ENCODE measurements at places on chromosomes 12 and 14.

- no peak for DNase-seq
Observed at GRCh38 chr14:65469903-65470302, 57.4 kb downstream of the FUT8 start.

DNA sequence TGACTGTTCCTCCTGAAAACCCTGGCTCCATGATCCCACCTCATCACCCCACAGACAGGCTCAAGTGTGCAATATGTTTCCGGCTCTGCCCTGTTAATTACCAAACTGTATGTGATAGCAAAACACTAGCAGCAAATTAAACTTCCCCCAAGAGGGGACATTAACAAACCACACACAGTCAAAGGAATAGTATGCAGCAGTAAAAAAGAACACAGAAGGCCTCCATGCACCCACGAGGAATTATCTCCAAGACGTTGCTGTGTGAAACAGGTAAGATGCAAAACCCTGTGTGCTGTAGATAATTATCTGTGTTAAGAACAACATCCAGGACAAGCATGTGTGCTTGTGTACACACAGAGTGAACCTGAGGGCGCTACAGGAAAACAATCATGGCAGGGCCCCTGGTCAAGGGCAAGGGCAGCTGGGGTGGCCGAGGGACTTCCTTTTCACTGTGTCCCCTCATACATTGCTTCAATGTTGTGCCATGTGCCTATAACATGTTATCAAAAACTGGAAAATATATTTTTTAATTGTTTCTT, 35.8 kb downstream of the ITPK1 start:
- no peak for DNase-seq

DNA sequence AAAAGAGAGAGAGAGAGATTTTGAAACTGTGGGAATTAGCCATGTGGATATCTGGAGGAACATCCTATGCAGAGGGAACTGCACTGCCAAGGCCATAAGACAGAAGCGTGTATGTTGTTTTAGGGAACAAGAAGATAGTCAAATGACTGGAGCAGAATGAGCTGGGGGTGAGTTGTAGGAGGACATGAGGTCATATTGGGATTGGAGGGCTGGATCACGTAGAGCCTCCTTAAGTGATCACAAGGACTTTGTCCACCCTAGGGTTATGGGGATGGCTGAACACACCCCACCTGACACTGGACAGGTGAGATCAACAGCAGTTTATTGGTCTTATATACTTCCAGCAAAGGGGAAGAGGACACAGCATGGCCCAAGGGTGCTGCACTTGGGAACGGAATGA, 8.2 kb upstream of the CGRRF1 start:
- no peak for DNase-seq

GRCh38 chr14:49484180-49484579, 102.0 kb downstream of the RPS29 start:
- DNase-seq, result no peak

DNA sequence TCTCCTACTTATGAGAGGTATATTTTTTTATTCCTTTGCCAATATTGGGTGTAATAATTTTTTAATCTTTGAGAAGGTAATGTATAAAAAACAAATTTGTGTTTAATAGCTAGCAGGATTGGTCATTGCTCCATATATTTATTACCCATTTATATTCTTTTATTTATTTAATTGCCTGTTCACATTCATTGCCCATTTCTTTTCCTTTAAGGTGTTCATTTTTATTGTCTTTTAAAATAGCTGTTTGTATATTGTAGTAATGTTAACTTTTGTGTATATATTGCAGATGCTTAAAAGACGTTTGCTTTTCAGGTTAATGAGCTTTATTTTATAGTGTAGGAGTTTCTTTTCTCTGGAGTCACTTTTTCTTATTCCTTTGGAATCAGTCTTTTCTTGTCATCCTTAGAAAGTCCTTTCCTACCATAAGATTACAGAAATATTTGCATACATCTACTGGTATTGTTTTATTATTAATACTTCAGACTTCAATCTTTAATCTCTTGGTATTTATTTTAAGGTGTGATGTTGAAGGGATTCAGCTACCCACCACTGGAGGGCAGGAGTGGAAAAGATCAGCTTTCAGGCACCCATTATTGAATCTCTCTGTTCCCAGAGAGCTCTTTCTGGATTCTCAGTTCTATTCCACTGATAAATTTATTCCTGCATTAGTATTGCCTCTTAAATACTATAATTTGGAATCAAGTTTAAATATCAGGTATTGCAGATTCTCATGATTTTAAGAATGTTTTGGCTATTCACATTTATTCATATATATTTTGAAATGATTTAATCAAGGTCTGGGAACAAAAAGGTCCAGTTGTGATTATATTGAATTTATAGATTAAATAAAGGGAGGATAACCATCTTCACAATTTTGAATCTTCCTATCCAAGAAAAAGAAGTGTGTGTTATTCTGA, 17.3 kb downstream of the PPM1A start:
- no peak for DNase-seq

- no peak for DNase-seq
Observed at GRCh38 chr14:80850197-80850814, 91.2 kb downstream of the CEP128 start.

- no peak for DNase-seq
Observed at GRCh38 chr14:58844544-58844943, 206.8 kb downstream of the DACT1 start.

DNA sequence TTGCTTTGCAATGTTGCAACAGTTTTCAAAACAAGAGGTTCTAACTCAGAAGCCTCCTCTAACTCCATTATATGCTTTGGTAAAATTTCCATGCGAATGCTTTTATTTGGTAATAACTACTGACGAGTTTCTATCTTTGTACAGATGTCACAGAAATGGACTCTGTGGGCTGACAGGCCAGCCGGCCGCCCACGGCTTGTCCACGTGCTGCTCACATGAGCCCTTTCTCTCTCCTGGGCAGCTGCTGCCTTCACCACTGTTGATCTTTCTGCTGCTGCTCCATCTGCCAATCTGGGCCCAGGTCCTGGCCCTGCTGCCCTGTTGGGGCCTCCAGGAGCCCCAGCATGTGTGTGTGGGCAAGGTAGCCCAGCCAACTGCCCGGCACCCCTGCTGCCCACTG, 168.2 kb upstream of the TMEM132C start:
- no peak for DNase-seq

Data from T-helper 2 cell (primary cell).